Umbilical cord (tissue), 2 donors: ENCODE measurements at places on chromosomes 16 and 17. TPM values are rescaled to one million over a fixed set of nuclear protein-coding genes. Genes with fewer than 3 reads are reported as not detected.

GRCh38 chr17:1730326-1731193, 6.1 kb downstream of the WDR81 start:
- DNase-seq: no peak

CPNE2 gene
- total RNA-seq: 23.1 TPM

KRT27 gene
- total RNA-seq: not detected

DNA sequence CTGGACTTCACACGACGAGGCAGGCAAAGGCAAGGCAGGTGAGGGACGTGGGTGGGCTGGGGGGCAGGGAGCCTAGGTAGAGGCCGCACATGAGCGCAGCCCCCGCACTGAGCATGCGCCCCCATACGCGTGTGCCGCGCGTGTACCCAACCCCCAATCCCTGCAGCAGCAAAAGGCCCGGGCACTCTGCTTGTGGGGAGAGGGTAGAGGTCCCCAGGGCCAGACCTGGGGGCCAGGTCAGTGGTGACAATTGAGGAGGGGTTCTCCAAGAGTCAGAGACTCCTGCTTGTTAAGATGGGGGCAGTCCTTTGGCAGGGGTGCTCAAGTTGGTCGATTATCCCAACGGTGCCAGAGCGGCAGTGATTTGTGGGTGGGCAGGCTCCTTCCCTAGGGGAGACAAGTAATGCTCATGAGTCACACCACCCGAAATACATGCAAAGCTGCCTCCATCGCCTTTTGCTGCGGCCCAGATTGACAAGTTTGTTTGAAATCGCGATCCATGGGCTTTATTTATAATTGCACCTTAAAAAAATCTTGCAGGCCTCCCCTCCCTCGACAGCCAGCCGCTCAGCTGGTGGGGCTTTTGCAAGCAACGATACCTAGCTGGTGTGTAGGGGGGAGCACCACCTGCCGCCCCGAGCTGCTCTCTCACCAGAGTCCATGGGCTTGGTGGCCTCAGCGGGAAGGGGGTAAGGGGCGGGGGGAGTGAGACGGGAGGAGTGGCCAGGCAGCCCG, 1.1 kb upstream of the GIT1 start:
- no peak for DNase-seq

MEFV gene
- 6.7 TPM for total RNA-seq

DNA sequence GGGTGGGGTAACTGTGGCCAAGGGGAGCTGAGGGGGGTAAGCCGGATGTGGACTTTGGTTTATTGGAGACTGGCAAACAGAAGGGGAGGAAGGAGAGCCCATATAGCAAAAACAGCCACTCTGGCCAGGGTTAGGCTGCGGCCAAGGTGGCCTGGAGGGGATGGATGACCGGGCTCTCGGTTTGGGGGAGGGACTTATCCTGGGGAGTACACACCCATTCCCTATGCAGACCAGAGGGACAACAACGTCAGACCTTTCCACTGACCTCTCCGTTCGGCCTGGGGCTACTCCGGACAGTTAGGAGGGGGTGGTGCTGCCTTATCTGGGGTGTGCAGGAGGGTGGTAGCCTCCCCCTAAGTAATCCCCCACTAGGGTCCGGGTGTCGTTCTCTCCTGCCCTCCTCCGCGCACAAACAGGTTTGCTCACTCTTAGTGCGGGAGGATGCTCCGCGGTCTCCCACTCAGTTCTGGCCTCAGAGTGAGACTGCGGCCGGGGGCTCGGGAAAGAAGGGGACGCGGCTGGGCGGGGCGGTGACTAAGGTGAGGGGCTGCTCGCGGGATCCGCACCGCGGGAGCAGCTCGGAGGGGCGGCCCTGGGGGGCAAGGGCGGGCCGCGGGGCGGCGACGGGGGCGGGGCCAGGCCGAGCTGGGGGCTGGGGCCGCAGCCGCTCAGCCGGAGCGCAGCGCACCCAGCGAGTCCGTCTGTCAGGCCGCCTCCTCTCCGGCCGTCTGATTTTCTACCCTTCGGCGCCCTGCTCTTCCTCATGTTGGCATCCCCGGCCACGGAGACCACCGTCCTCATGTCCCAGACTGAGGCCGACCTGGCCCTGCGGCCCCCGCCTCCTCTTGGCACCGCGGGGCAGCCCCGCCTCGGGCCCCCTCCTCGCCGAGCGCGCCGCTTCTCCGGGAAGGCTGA, at the start of gene WNK4:
Gene WNK4 (plus strand): TSS at position 675 of the 915 bp plus-strand sequence. CDS start 89 bp downstream, at position 764.
- DNase-seq: no peak

GRCh38 chr17:4879601-4880000, 19.7 kb upstream of the C17orf107 start:
- DNase-seq: no peak

GRCh38 chr16:80759419-80760162, 44.8 kb downstream of the CDYL2 start:
- DNase-seq: no peak

DNA sequence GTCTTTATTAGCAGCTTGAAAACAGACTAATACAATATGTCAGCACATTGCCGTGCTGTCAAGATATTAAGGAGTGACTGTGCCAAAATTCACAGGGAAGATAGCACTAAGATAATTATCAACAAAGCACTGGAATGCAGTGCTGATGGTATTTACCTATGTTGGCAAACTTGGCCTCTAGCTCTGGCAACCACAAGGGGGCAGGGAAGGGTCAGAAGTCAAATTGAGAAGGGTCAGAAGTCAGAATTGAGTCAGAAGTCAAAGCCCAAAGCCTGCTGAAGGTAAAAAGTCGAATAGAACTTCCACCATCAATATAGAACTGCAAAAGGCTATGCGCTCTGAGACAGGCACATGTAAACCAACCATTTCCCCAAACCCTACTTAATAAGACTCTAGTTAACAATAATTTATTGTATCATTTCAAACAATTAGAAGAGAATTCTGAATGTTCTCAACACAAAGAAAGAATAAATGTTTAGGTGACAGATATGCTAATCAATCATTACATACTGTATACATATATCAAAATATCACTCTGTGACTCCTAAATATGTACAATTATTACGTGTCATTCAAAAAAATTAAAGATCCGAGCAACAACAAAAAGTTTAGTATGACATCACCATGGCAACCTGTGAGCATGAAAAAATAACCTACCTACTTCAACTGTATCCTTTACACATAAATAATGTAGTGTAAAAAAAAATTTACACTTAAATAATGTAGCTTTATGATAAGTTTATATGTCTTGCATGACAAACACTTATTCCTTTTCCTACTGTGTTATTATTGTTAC, 916.1 kb downstream of the KCNJ2 start:
- DNase-seq: no peak

MRC2 gene
- 374 TPM for total RNA-seq

GRCh38 chr16:28882551-28883160, 4.4 kb downstream of the ATP2A1 start:
- peak; percentile 33 for DNase-seq

GRCh38 chr17:68513932-68514331, 1.7 kb downstream of the PRKAR1A start:
- DNase-seq: no peak

DNA sequence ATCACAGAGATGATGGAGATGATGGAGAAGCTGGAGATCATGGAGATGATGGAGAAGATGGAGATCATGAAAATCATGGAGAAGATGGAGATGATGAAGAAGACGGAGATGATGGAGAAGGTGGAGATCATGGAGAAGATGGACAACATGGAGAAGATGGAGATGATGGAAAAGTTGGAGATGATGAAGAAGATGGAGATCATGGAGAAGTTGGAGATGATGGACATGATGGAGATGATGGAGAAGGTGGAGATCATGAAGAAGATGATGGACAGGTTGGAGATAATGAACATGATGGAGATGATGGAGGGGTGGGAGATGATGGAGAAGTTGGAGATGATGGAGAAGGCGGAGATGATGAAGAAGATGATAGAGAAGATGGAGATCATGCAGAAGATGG, 34.5 kb downstream of the RBFOX3 start:
- no peak for DNase-seq

DNAAF8 gene
- 0.24 TPM for total RNA-seq

- DNase-seq: no peak
Measured at GRCh38 chr17:49522357-49522890, 27.3 kb downstream of the NGFR start.

DNA sequence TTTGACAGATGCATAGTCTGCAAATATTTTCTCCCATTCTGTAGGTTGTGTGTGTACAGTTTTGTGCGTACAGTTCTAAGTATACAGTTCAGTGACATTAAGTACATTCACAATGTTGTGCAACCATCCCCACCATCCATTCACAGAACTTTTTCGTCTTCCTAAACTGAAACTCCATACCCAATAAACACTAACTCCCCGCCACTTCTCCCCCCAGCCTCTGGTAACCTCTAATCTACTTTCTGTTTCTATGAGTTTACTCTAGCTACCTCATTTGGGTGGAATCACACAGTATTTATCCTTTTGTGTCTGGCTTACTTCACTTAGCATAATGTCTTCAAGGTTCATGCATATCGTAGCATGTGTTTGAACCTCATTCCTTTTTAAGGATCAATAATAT, 14.3 kb downstream of the PIK3R5 start:
- no peak for DNase-seq

GRCh38 chr17:12512694-12513355, 152.9 kb upstream of the MYOCD start:
- DNase-seq: peak; percentile 40

GRCh38 chr16:83470416-83470815, 337.4 kb upstream of the HSBP1 start:
- no peak for DNase-seq

DNASE1L2 gene
- not detected for total RNA-seq

ZNF75A gene
- total RNA-seq: 28.4 TPM

DNA sequence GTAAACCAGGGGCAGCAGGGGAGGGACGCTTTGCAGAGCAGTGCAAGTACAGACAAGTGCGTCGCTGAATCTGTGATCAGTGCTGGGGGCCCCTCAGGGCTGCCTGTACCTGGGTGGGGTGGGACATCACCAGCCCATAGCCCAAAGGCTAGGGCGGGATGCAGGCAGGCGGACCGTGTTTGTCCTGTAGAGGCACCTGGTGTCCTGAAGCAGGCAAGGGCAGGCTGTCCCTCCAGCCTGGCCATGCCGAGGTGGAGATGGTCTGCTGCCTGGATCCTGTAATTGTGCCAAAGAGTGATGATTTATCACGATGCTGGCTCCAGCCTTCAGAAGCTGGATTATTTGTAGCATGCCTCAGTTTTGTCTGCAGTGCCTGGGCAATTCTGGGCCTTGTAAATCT, 137.9 kb upstream of the GSE1 start:
- peak; percentile 93 for DNase-seq

DNA sequence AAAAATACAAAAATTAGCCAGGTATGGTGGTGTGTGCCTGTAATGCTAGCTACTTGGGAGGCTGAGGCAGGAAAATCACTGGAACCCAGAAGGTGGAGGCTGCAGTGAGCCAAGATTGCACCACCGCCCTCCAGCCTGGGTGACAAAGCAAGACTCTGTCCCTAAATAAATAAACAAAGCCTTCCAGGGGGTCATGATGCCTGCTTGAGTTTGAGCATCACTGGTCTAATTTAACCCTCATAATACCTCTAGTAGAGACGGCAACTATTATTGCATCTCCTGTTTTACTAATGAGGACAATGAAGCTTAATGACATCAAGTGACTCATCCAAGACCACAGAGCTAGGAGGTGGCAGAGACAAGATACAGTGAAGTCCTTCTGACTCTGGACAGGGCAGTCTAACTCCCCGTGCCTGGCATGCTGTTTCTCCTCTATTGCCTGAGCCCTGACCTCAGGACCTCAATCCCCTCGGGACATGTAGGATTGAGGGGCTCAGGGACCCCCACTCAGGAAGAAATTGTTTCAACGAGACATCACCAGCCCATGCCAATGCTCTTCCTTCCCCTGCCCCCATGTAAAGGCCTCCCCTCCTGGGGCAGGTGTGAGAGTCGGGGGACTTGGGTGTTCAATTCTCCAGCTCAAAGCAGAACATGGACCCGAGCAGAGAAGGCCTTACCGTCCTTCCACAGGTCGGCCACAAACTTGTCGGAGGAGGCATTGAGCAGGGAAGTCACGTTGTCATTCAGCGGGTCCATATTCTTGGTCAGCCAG, 102.9 kb downstream of the NDE1 start:
- no peak for DNase-seq

GRCh38 chr16:78704416-78704815, 605.0 kb downstream of the WWOX start:
- peak; percentile 92 for DNase-seq

- peak; percentile 47 for DNase-seq
Measured at GRCh38 chr17:73956595-73957465, 246.6 kb upstream of the RPL38 start.

RNF222 gene
- not detected for total RNA-seq

- DNase-seq: no peak
Measured at GRCh38 chr16:89022051-89022836, 45.2 kb upstream of the CBFA2T3 start.

KRT12 gene
- total RNA-seq: 4.6 TPM

ABCC3 gene
- total RNA-seq: 16.9 TPM

PYDC1 gene
- not detected for total RNA-seq

DNA sequence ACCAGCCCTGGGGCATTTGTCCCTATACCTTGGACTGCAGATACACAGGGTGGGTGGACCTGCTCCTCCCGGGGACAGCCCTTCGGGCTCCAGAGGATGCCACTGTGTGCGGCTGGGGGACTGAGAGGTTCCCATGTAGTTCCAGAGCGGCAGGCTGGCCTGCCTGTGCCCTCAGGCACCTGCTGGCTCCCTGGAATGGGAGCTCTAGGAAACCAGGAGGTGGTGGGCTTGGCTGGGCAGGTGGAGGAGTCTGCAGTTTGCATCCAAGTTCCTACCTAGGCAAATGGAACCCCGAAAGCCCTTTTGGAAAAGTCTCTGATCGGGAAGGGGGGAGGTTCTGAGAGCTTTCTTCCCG, 982 bp downstream of the DBNDD1 start:
- DNase-seq: no peak

- no peak for DNase-seq
Measured at GRCh38 chr16:57516176-57516725, 20.1 kb downstream of the CCDC102A start.

DNA sequence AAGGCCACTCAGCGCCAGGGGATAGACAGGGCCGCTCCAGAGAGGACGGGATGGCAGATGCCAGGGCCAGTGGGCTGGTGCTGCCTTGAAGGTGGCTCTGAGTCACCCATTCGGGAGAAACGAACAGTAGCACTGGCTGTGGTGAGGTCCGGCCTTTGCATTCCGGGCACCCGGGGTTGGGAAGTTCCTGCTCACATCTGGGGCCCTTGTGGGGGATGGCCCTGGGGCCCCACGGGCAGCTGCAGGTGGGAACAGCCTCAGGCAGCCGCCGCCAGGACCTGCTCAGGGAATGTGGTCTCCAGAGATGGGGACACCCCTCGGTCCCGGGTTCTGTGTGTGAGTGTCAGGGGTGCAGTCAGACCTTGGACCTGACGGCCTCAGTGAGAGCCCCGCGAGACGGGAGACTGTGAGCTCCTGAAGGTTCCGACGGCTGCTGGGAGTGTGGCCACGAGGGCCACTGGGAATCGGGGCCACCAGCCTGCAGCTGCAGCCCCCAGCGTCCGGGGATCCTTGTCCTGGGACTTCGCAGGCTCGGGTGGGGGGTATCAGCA, 1.4 kb downstream of the CBFA2T3 start:
- no peak for DNase-seq
